ENCODE measurements at places on chromosomes 6 and 20.
A peak's percentile ranks its signal among the peaks of the same experiment; 100 is the strongest.

- no peak for DNase-seq
Measured at GRCh38 chr20:9078826-9079731, 10.2 kb downstream of the PLCB4 start.

DNA sequence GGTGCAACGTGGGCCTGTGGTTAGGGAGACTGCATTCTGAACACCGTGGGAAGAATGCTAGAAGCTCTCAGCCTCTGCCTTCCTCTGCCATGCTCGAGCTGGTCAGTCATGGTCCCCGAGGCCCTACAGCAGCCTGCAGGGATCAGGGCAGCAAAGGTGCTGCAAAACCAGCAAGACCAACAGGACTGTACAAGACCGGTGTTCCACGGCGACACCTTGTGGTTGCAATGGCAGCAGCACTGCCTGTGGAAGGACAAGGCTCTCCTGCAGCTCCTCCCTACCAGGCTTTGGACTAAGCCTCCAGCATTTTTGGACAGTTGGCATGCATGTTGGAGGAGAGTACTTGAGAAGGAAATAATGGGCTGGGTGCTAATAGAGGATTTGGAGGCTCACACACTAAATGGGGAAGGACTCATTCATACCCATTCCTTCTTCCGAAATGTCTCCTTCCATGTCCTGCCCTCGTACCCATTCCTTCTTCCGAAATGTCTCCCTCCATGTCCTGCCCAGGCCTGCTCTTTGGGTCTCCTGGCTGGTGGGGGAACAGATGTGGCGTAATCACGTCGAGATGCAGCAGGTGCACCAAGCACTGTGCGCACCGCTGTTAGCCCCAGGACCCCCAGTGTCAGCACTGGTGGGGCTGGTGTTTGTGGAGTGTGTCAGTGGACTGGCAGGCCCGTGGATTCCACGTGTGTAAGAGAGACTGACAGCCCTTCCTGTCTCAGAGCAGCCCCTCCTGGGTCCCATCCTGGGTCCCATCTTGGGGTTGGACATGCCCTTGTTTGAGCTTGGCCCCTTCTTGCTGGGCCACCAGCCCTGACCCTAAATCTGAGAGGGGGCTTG, 18.6 kb upstream of the MYT1 start:
- DNase-seq = no peak

- DNase-seq = no peak
Measured at GRCh38 chr6:5246141-5247097, 14.3 kb downstream of the LYRM4 start.

DNA sequence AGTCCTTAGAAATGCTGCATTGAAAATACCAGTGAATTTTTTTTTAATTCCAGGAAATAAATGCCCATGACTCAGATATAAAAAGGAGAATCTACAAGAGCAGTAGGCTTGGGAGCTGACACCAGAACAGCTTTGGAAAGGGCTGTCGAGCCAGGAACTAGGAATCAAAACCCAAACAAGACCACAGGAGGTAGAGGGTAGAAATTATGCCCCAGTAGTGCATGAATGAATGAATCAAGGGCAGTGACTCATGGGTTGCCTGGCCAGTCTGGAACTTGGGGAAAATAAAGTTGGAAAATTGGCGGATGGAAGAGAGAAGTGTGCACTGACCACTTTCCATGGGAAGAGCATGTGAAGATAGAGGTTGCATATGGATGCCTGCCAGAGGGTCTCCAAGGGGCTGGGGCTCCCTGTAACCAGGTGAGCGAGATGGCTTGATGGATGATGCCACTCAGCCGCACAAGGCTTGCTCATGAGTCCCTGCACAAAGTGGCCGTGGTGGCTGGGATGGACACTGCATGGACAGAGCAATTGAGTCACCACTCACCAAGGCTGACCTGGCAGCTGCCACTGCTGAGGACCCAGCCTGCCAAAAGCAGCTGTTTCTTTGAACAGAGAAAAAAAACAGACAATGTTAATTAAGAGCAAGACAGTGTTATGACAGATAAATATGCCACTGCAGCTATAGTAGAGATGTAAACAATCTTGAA, 15.2 kb upstream of the MCCD1 start:
- DNase-seq = no peak

DNA sequence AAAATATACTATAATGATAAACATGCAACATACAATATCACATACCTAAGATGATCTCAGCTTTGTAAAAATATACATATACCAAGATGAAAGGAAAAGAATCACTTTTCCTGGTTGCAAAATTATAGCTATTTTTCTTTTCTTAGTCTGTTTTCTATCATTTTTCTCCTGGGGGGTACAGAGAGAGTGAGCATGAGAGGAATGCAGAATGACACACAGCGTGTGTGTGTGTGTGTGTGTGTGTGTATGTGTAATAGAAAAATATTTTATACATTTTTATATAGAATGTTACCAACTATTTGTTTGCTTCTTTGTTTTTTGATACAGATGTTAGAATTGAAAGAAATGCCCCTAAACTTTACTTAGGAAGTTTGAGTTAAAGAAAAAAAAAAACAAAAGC, 64.3 kb downstream of the FAM83B start:
- no peak for DNase-seq

- no peak for DNase-seq
Measured at GRCh38 chr6:46927066-46927465, 5.3 kb upstream of the ADGRF5 start.

DNA sequence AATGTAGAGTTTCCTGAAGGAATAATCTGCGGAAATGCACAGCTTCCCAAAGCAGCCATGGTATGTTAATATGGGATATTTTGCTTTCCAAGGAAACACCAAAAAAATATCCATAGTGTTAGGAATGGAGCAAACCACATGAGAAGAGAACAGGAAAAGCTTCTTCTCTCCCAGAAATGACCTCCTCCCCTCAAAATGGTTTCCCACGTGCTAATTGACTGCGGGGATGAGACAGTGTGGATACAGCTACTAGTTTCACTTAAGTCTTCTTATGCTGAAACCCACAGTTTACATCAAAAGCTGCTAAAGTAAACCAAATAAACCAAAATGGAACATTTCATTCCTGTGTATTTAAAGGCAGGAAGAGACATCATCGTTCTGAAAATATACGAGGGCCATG, 69.4 kb downstream of the FYN start:
- DNase-seq = no peak

GRCh38 chr6:150492507-150492906, 107.2 kb upstream of the PLEKHG1 start:
- DNase-seq = no peak

DNA sequence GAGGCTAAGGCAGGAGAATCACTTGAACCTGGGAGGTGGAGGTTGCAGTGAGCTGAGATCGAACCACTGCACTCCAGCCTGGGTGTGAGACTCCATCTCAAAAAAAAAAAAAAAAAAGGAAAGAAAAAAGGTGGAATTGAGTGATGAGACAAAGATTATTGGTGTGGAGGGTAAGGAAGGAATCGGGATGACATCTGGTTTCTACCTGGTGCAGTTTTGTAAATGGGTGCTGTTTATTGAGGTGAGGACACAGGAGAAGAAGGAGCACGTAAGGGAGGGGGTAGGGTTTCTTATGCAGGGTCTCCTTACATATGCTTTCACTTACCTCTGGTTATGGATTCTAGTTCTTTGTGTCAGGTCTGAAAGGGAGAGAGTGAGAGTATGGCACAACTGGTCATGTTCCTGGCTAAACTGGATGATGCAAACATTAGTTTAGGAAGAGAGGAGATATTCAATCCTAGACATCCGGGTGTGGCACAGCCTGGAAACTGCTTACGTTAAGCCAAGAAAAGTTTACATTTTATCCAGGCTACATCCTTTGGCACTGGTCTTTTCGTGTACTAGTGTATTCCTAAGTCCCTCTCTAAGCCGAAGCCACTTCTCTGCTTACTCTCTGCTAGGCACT, 5.4 kb downstream of the RALY start:
- DNase-seq = no peak

DNA sequence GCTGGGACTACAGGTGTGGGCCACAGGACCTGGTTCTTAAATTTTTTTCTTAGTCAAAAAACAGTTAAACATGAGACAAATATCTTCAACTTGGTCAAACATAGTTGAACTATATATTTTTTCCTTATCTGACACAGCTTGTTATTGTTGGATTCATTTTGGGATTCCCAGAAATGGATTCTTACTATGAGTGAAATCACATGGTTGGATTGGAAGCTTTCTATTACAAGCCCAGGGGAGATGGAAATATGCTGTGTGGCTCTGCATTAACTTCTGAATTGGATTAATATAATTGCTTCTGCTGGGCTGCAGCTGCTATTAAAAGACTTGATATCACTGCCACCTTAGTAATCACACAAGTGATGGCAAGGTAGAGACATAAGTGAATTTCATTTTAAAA, 126.4 kb upstream of the DUSP22 start:
- DNase-seq = no peak

GRCh38 chr6:136607932-136608772, 57.9 kb upstream of the MAP7 start:
- DNase-seq = peak; percentile 84

- peak; percentile 57 for DNase-seq
Measured at GRCh38 chr6:2790588-2791449, 25.6 kb downstream of the WRNIP1 start.

DNA sequence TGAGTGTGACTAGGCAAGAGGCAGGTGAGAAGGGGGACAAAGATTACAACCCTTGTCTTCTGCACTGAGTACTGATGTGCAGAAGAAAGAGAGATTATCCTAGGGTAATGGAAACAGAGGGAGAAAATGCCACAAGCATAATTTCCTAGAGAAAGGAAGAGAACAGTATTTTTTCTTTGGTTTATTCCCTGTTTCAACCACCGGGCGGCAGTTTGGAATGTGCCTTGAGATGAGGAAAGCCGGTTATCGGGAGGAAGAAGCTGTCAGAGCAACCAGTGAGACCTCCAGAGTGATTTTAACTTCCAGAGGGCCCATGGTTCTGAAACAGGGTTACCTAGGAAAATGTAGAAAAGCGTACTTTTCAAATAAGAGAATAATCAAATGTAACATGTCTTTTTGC, 121.4 kb downstream of the REV3L start:
- peak; percentile 4 for DNase-seq

DNA sequence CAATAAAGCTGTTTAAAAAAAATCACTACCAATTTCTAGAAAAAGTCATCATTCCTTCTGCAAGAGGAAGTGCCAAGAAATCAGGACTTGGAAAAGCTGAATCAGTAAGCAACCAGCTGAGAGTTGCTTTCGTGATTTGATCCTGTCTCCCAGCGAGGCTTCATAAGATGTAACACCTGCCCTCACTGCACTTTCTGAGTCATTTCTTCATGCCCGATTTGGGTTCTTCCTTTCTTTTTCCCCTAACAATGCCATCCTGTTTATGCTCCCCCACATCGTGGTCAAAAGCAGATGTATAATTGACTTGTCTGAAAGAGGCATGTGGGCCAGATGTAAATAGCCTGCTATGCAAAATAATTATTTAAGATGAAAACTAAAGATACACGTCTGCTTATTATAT, 52.1 kb downstream of the RIPOR2 start:
- no peak for DNase-seq

- DNase-seq = no peak
Measured at GRCh38 chr20:1718604-1719384, 61.2 kb upstream of the SIRPG start.

DNA sequence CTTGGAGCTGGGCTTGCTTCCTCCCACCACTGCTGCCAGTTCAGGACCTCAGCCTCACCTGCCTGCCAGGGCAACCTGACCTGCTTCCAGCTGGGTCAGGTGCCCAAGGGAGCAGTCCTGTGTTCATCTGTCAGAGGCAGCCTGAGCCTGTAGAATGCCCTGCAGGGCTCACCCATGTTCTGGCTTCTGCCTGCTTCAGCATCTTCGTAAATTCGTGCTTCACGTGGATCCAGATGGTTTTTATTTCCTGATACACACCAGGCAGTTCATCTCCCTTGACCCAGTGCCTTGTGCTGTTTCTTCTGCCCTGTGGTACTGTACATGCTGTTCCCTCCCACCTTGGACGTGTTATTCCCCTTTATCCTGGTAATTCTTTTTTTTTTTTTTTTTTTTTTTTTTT, 50.2 kb downstream of the ARID1B start:
- DNase-seq = no peak

GRCh38 chr6:11722805-11723631, 55.6 kb downstream of the ADTRP start:
- no peak for DNase-seq

DNA sequence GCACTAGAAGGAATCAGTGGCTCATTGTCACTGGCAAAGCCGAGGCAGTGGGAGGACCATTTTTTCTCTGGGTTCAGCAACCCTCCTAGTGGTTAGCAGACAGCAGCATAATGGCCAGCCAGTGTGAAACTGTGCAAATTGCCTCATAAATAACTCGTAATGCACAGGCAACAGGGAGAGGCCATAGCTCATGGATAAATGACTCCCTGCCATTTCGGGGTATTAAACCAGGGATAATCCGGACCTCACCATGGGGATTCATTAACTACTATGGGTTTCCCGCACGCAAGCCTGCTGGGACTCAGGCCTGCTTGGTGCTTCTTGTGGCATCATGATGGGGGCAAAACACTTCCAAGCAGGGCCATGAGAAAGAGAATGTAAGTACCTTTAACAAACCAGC, 158.2 kb upstream of the CHD6 start:
- DNase-seq = no peak

DNA sequence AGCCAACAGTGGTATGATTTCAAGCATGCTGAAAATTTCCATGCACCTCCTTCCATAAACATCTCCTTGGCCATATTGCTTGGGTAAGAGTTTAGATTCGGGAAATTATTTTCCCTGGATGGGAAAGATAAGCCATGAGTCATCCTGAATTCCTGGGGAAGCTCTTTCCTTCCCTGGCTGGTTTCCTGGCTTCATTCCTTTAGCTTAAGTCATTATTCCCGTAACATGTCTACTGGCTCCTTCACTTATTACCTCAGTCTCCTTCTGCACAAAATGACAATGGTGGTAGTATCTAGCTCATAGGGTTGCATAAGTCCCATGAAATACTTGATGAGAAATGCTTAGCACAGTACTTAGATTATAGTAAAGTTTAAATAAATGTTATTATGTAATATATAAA, 27.6 kb downstream of the TINAG start:
- DNase-seq = no peak

- DNase-seq = no peak
Measured at GRCh38 chr20:36266189-36266588, 29.9 kb downstream of the AAR2 start.
